ENCODE measurements at places on chromosomes 7 and 10.

- DNase-seq = no peak
Observed at GRCh38 chr7:123805287-123805686, 39.7 kb upstream of the HYAL4 start.

DNA sequence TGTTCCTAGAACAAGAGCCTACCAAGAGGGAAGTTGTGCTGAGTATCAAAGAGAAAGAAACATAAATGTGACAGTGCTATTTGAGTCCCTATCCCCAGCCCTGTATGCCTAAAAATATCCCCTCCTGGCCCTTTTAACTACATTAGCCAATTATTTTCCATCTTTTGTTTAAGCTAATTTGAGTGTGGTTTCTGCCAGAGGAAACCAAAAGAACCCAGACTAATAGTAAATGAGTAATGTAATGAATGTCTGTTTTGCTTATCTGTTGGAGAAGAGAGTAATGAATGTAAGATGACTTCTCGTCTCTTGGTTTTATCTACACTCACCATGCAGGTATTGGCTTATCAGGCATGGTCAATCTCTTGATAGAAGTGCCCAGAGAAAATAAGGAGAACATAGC, 134.4 kb upstream of the CDK1 start:
- DNase-seq = no peak

DNA sequence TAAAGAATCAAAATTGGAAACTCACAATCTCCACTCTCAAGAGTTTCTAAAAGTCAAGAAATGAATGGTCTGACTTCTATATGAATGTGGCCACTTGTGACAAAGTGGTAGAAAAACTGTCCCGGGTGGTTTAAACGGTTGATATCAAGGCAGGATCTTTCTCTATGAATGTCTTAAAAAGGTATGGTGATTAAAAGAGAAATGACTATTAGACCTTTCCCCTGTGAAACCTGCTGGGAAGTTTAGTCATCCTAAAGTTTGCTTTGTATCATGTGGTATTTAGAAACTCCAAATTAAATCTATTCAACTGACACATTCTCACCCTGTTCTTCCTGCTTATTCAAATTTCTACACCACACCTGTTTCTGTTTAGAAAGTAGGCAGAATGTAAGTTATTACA, 492.5 kb downstream of the XPNPEP1 start:
- DNase-seq = no peak

DNA sequence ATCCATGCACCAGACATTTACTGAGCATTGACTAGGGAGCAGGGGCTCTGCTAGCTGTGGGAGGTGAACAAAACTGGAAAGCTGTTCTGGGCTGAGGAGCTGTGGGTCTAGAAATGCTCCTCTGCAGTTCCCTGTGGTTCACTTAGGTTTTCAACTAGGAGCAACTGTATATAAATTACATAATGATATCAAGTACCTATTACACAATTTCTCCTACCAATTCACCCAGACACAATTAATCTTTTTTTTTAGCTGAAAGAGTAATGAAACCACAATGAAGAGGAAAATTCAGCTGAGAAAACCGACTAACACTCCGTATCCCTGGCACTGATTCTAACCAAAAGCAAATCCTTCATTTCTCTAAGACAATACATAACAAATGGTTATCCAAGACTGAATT, 39.4 kb downstream of the COL28A1 start:
- no peak for DNase-seq

GRCh38 chr7:121084748-121085336, 96.3 kb downstream of the CPED1 start:
- no peak for DNase-seq

All from activated CD8-positive, alpha-beta memory T cell treated with anti-CD3 and anti-CD28 coated beads for 1 hour (primary cell).